Vagina (tissue), 2 donors: ENCODE measurements at places on chromosomes 1 and 21.
A peak's percentile ranks its signal among the peaks of the same experiment; 100 is the strongest.

DNA sequence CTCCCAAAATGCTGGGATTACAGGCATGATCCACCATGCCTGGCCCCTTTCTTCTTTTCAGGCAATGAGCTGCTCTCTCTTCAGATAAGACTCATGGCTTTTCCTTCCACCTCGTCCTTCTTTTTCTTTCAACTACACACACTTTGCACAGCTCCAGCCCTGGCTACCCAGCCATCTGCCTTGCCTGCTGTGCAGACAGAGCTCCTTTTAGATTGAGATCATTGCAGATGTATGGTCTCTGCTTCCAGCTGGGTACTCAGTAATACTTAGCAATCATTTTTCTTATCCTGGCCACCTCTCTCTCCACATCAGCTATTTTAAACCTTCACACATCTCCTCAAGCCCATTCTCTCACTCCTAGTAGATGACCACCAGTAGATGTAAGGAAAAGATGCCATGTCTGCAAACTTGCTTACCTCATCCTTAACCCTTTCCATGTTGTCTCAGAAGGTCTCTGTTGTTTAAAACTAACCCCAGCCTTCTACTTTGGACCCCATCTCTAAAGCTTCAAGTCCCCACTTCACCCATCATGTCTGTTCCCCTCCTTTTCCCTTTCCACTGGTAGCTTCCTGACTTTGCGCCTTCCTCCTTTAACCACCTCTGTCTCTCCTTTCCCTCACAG is 7.3 kb downstream of the RAB4A start:
- H3K36me3 ChIP-seq = no peaks in the 10 kb centered on the region
- no peaks in the 10 kb centered on the region for H3K27me3 ChIP-seq
- H3K4me3 ChIP-seq = no peak overlapping the region

DNA sequence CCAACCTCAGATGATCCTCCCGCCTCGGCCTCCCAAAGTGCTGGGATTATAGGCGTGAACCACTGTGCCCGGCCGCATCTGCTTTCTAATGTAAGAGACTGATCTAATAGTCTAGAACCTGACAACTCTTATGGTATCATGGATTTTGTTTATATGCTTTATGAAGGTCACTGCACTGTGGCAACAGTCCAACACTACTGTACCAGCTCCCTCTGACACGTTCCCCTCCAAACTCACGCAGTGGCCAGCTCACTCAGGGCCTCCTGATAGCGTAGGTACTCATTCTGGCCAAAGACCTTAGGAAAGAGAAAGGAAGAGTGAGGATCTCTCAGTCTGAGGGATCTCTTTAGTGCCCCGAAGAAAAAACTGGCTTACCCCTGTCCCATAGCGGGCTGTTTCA is 6.0 kb upstream of the CFAP141 start:
- no peak overlapping the region for H3K27ac ChIP-seq
- no peak for DNase-seq
- no peak overlapping the region for H3K4me3 ChIP-seq

DNA sequence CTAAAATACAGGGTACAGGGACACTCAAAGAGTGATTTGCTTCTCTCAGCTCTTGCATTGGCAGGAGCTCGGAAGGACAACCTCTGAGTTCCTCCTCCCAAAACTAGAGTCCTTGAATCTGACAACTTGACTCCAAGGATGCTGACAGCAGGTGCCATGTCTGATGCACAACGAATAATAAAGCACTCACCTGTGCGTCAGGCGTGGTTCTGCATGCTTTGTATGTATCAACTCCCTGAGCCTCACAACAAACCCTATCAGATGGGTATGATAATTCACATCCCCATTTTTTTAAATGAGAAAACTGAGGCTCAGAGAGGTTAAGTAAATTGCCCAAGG is 1.4 kb downstream of the LAPTM5 start:
- no peak overlapping the region for H3K27ac ChIP-seq
- DNase-seq = no peak
- H3K4me3 ChIP-seq = no peak overlapping the region
- H3K4me1 ChIP-seq = peaks cover 6% of the 10 kb centered on the region
- H3K36me3 ChIP-seq = no peaks in the 10 kb centered on the region

DNA sequence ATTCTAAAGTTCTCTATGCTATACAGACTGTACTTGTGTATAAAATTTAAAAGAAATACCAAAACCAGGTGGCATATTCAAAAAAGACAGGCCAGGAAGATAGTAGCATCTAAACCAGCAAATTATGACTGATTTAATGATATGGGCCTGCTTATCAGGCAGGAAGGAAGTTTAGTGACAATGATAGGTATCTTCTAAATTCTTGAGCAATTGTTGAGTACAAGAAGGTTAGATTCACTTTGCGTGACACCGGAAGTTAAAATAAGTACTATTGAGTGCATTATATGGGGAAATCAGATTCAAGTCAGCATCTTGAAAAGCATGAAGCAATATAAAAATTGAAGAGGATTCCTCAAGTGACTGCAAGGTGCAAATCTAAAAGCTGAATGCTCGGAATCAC is 186.8 kb upstream of the RGS18 start:
- no peaks in the 10 kb centered on the region for H3K27me3 ChIP-seq
- H3K4me3 ChIP-seq = no peak overlapping the region
- H3K27ac ChIP-seq = no peak overlapping the region
- H3K4me1 ChIP-seq = no peaks in the 10 kb centered on the region
- no peaks in the 10 kb centered on the region for H3K36me3 ChIP-seq

DNA sequence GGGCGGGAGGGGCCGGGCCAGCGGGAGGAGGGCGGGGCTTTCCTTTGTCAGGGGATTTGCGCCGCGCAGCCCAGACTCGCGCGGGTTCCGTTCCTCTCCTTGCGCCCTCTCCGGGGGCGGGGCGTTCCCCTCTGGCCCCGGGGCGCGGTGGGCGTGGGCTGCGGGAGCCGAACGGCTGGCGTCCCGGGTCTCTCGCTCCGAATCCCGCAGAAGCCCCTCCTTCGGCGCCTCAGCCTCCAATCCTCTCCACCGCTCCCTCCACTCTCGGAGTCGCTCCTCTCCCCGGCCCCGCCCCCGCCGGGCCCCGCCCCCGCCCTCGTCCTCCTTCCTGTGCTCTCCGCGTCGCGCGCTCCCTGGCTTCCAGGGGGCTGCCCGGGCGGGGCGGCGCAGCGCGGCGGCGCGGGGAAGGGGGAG is 82.8 kb upstream of the BMP8A start:
- H3K27ac ChIP-seq = peak overlapping the region; percentile 89
- H3K4me3 ChIP-seq = peak overlapping the region; percentile 74
- H3K36me3 ChIP-seq = peaks cover 6% of the 10 kb centered on the region
- peaks cover 69% of the 10 kb centered on the region for H3K4me1 ChIP-seq
- H3K27me3 ChIP-seq = no peaks in the 10 kb centered on the region
